ENCODE measurements at places on chromosomes 4 and X.
A peak's percentile ranks its signal among the peaks of the same experiment; 100 is the strongest.

DNA sequence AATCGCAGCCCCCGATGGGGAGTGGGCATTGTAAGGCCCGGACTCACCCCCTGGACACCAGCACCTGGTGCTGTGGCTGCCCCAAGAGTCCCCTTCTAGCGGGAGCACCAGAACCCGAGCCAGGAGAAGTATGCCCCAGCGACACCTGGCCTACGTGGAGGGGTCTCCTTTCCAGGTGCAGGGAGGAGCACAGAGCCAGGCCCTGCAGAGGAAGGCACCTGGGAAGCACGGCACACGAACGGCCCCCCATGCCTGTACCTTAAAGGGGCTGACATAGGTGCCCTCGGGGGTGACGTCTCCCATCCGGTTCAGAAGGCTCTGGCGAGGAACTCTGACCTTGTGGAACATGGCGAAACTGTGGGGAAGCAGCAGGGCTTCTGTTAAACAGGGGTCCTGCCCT, 41.2 kb downstream of the ACOX3 start:
- DNase-seq, result no peak

DNA sequence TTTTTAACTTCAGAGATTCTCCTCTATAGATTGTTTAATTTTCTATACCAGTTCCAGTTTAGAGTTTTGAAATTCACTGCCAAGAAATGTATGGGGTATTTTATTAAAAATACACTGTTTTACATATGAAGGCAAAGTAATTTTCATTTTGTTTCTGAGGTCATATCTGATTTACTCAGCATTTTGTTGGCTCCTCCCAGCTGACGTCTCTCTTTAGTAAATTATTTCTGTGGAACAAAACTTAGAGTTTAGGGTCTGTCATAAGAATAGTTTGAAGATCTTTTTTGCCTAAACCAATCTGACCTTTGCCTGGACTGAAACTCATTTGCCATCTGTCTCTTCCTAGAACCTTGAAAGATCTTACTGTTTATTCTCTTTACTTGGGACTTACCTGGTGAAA, 16.9 kb downstream of the FNIP2 start:
- DNase-seq, result no peak

- no peak for DNase-seq
These were observed 9.5 kb downstream of the ADH5 start for GRCh38 chr4:99078931-99079624.

GRCh38 chr4:93772858-93773257, 55.7 kb upstream of the ATOH1 start:
- no peak for DNase-seq

GRCh38 chr4:77093401-77093800, 17.6 kb upstream of the CCNI start:
- peak; percentile 52 for DNase-seq

- no peak for DNase-seq
These were observed 15.7 kb upstream of the PLCXD1 start for GRCh38 chrX:265502-265901.

GRCh38 chr4:151540728-151541388, 131.9 kb downstream of the FHIP1A start:
- peak; percentile 80 for DNase-seq

All from fibroblast of skin of abdomen (primary cell).